ENCODE measurements at places on chromosomes 16 and 17.

GRCh38 chr16:49851468-49851787 is 4.5 kb downstream of the ZNF423 start:
- DNase-seq: no peak

GRCh38 chr16:6498858-6499257 is 833.8 kb upstream of the RBFOX1 start:
- no peak for DNase-seq

DNA sequence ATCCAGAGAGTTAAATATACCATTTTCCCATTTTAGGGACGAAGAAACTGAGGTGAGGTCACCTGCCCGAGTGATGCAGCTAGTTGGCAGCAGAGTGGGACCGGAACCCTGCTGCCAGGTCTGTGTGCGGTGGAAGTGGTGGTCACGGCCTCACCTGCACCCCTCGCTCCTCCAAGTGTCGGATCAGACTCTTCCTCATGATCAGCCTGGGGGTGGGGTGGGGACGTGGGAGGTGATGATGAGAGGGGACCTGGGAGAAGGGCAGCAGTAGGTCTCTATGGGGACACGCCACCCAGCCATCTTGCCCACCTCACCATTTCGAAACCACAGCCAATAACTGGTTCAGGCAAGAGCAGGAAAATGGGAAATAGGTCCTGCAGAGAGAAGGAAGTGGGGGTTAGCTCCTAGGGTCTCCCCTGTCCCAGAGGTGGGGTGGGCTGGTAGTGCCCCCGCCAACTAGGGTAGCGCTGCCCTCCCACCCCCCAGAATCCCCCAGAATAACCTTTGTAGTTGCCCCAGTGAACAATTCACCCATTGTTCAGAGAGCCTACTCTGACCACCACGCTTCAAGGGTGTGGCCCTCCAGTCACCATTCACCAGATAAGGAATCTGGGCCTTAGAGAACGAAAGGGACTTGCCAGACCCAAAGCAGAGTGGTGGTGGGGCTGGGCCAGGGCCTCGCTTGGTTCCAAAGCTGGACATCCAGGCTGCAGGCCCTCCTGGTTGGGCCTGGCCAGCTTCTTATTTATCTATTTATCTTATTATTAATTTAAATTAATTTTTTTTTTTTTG is 5.1 kb downstream of the GDPD3 start:
- DNase-seq: no peak

GRCh38 chr16:50302472-50303005 is 36.2 kb downstream of the ADCY7 start:
- no peak for DNase-seq

- no peak for DNase-seq
These were observed 690 bp downstream of the RHOT1 start for GRCh38 chr17:32142857-32143526.

DNA sequence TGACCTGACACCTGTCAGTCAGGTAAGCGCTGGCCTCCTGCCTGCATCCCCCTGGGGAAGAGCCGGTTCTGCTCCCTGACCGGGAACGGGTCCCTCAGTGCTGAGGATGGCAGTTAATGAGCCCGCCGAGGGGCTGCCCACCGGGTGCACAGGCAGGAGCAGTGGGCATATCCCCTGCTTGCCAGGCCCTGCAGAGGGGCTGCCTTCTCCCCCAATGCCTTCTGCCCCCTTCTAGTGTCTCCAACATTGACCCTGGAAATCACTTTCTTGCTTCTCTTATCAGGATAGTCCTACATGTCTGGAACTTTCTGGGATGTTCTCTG is 388.5 kb downstream of the SEC14L1 start:
- DNase-seq: no peak

- DNase-seq: no peak
These were observed 26.7 kb downstream of the ABCC3 start for GRCh38 chr17:50661348-50661747.
